Activated CD8-positive, alpha-beta T cell treated with anti-CD3 and anti-CD28 coated beads for 36 hours (primary cell): ENCODE measurements at places on chromosomes 16 and 17. TPM values are rescaled to one million over a fixed set of nuclear protein-coding genes. Genes with fewer than 3 reads are reported as not detected.

GPR142 gene
- total RNA-seq = not detected

DNA sequence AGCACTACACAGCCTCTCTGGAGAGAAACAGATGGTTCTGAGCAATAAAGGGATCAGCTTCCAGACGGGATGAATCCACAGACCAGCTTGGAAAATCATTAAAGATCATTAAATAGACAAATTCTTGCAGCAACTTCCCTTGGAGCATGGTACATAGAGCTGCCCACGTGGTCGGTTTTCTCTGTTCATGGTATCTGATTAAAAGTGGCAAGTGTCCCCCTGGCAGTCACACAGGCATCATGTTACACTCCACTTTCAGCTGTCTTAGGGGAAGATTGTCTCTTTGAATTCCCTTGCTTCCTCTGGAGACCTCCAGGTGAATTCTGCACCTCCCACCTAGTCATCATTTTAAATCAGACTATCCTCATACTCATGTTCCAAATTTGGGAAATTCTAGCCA is 92.2 kb upstream of the CACNG3 start:
- no peak for DNase-seq

DNA sequence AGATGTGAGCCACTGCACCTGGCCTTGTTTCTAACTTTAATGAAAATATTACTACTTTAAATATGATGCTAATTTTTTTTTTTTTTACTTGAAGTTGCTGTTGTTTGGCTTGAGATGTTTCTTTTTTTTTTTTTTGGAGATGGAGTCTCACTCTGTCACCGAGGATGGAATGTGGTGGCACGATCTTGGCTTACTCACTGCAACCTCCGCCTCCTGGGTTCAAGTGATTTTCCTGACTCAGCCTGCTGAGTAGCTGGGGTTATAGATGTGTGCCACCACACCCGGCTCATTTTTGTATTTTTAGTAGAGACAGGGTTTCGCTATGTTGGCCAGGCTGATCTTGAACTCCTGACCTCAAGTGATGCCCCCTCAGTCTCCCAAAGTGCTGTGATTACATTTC is 23.6 kb downstream of the IGSF6 start:
- no peak for DNase-seq

- no peak for DNase-seq
Observed at GRCh38 chr17:19296786-19297778, 59.9 kb downstream of the EPN2 start.

HSD3B7 gene
- total RNA-seq = 0.45 TPM

KCNJ2 gene
- not detected for total RNA-seq

DNA sequence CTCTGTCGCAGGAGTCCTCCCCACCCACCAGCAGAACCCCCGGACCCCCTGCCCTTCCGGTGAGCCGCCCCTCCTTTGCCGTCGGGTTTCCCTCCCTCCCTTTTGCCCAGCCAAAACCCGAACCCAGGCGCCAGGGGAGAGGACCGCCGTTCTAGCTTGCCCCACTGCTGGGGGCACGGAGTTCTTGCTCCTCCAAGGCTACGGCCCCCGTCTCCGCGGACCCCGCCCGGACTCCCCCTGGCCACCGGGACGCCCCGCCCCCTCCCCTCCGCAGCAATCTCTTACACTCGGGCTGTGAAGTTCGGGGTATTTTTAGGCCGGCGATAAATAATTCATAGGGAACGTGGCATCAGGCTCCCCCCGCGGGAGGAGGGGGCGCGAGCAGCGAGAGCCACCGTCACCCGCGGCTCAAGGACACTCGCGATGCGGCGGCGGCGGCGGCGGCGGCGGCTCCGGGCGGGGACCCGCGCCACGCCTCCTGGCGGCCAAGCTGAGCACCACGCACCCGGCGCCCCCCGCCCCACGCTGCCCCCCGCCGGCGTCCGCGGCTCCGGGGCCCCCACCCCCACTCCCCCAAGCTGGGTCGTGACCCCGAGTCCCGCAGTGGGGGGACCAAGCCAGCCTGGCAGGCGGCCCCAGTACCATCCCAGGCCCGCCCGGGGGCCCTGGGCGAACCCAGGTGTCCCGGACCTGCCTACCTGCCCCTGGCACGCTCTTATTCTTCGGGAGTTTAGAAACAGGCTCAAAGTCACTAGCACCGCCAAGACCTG is at the start of gene GRIN2C:
TSS of gene GRIN2C (minus strand) at position 427 of the 770 bp plus-strand sequence. CDS start 4,793 bp downstream, outside the sequence.
- DNase-seq = no peak

GRCh38 chr17:8189041-8189710 is 804 bp downstream of the BORCS6 start:
- peak; percentile 55 for DNase-seq
